ENCODE measurements at places on chromosomes 3 and 15. TPM values are rescaled to one million over a fixed set of nuclear protein-coding genes. Genes with fewer than 3 reads are reported as not detected.

DNA sequence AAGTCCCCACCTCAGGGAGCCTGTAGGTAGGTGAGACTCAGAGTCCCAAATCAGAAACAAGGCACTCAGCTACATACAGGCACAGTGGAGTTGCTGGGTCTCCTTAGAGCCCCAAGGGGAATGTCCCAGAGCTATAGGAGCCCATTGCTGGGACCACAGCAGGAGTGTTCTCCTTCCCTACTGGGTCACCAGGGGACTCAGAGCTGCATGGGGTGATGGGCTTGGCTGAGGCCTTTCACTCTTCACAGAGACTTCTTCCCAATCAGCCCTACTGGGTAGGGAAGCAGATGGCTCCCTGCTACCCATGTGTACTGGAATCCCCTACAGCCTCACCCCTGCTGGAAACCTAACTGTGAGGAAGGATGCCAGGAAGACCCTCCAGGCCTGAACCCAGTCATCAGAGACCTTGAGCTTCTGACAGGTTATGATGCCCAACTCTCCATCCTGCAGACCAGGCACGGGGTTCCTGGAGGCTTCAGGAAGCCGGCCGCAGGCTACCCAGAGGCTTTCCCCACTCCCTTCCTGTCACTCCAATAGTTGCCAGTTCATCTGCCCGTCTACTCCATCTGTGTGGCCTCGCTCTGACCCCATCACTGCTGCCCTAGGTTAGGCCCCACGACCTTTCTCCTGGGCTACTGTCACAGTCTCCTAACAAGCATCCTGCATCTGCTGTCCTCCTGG, 24.0 kb downstream of the RASGRF1 start:
- no peak for DNase-seq

The GABRR3 gene
- polyA plus RNA-seq = 0.38 TPM

- no peak for DNase-seq
Measured at GRCh38 chr15:70077188-70078147, 20.2 kb downstream of the TLE3 start.

- DNase-seq = no peak
Measured at GRCh38 chr3:149726716-149727407, 25.4 kb downstream of the COMMD2 start.

- peak; percentile 54 for DNase-seq
Measured at GRCh38 chr15:73838831-73839426, 34.4 kb upstream of the TBC1D21 start.
